ENCODE measurements at places on chromosomes 3 and 15.

GRCh38 chr15:94367726-94368535 is 136.6 kb downstream of the MCTP2 start:
- DNase-seq, result no peak

DNA sequence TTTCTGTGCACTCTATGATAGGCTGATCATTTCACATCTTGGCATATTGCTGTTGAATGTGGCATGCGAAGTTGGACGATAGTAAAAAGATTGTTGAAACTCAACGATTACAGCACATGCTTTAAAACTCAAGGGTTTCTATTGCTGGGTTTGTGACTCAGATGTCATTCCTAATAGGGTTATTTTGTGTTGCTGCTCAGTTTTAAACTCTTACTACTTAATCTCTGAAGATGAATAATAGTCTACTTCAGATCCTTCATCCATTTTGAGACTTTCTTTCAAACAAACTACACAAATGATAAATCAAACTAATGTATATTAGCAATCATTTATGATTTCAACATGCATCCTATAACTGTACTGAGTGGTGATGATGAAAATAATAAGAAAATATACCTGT is 71.3 kb upstream of the MBNL1 start:
- no peak for DNase-seq

GRCh38 chr3:115627180-115628074 is 4.1 kb downstream of the GAP43 start:
- no peak for DNase-seq

DNA sequence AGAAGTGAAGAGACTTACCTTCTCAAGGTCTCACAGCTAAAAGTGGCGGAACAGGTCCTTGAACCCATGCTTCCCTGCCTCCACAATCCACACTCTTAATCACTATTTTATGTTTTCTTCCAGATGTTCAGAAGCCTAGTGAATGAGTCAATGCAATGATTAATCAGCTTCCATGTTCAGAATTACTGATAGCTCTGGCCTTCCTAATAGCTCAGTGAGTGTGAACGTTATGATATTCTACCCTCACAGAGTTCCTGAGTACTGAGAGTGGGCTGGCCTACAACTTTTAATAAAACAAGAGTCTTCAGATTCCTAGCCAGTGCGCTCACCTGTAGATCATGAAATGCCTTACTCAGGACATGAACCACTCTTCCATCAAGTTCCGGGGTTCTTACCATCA is 443.0 kb upstream of the ADAMTS9 start:
- no peak for DNase-seq

DNA sequence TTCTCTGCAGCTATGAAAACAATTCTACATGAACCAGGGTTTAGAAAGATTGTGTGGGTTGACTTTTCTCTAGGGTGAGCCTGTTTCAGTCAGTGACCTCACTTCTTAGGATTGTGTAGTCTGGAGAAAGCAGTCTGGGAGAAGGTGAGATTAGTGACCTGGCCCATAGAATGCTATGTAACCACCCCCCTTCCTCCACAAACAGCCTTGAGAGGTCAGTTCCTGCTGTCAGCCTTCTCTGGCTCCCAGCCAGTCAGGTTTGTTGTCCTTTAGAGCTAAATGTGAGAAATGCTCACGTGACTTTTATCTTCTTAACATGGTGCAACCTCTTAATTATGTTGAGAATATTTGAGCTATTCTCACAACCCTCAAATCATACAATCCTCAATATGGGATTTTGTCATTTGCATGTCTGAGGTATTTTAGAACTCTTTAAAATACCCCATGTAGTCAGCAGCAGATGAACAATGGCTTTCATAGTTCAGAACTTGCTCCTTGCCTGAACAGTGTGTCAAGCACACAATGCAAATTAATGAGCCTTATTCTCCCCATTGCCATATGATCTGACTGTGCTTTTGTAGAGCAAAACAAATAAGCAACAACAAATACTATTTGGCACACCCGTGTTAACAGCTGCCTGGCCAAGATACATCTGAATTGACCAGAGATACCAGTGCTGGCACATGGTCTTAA is 311.6 kb downstream of the CNTN6 start:
- DNase-seq, result no peak

DNA sequence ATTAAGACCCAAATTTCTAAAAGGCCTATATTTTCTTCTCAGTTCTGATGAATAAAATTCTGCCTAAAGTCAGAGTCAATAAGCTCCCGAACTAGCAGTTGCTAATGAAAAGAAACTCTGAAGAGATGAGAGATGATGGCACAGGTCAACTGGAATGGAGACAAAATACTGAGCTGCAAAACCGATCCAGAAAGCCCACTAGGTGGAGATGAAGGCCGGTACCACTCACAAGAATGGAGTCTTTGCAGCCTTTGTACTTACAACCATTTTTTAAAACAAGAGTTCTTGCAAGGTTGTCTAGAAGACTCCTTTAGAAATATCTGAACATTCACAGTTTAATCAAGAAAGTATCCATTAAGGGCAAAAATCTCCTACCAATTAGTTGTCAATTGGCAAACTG is 119.9 kb upstream of the TJP1 start:
- no peak for DNase-seq

Data from stimulated activated effector memory CD8-positive, alpha-beta T cell treated with anti-CD3 and anti-CD28 coated beads, Interleukin-12 subunit alpha, Interleukin-12 subunit beta, amount 100 ng/mL, for 72 hours (primary cell).